ENCODE measurements at places on chromosomes 4 and X. TPM values are rescaled to one million over a fixed set of nuclear protein-coding genes. Genes with fewer than 3 reads are reported as not detected.

The PFKFB1 gene
- total RNA-seq = 0.81 TPM

The CPZ gene
- total RNA-seq = not detected

The ZNF595 gene
- 12.0 TPM for total RNA-seq

The ACSL1 gene
- total RNA-seq = 110 TPM

The GAGE12J gene
- not detected for total RNA-seq

The GUCY1A1 gene
- 0.64 TPM for total RNA-seq

The PF4V1 gene
- not detected for total RNA-seq

The HAND2 gene
- not detected for total RNA-seq

The DMP1 gene
- not detected for total RNA-seq

The WWC2 gene
- 5.1 TPM for total RNA-seq

The GPRASP1 gene
- total RNA-seq = 1.9 TPM

The ZNF157 gene
- total RNA-seq = 0.31 TPM

The GUCY1B1 gene
- total RNA-seq = 0.33 TPM

The DCLK2 gene
- total RNA-seq = 0.08 TPM

The TRIM75 gene
- not detected for total RNA-seq

The PNMA6A gene
- not detected for total RNA-seq

The UBQLN2 gene
- total RNA-seq = 29.0 TPM

The BMP3 gene
- not detected for total RNA-seq

The SPANXB1 gene
- total RNA-seq = not detected

The WDR19 gene
- 9.1 TPM for total RNA-seq

The CLDN22 gene
- not detected for total RNA-seq

The UBA6 gene
- 77.8 TPM for total RNA-seq

The SLC6A14 gene
- total RNA-seq = not detected

The MCF2 gene
- total RNA-seq = 1.6 TPM

The KLF3 gene
- total RNA-seq = 68.9 TPM

The HSFX3 gene
- total RNA-seq = not detected

The RGN gene
- total RNA-seq = not detected

The TBC1D8B gene
- total RNA-seq = 0.56 TPM

The UGT8 gene
- not detected for total RNA-seq

The HTRA3 gene
- total RNA-seq = not detected

The VMA21 gene
- total RNA-seq = 21.2 TPM

The MAGEA2B gene
- total RNA-seq = not detected

The HTN1 gene
- not detected for total RNA-seq

The GRIA2 gene
- total RNA-seq = not detected

The CXCL5 gene
- total RNA-seq = not detected

The BEND2 gene
- total RNA-seq = not detected

The SH3D19 gene
- not detected for total RNA-seq

The FTHL17 gene
- total RNA-seq = not detected

The BEX3 gene
- not detected for total RNA-seq

The MAGEA10 gene
- total RNA-seq = not detected

The GRIA3 gene
- total RNA-seq = not detected

The POU3F4 gene
- total RNA-seq = not detected

The SMR3B gene
- not detected for total RNA-seq

The SOX3 gene
- not detected for total RNA-seq

The TCEANC gene
- total RNA-seq = 2.8 TPM

The POLN gene
- 3.8 TPM for total RNA-seq

The RHOXF2B gene
- total RNA-seq = not detected

The ADGRL3 gene
- not detected for total RNA-seq

The ANOS1 gene
- not detected for total RNA-seq

The SULT1B1 gene
- 1.1 TPM for total RNA-seq

The MUC7 gene
- not detected for total RNA-seq

The CCKAR gene
- total RNA-seq = not detected

The ABCG2 gene
- 0.48 TPM for total RNA-seq

The SHISA3 gene
- total RNA-seq = 0.14 TPM

The MYOZ2 gene
- not detected for total RNA-seq

The PCDH10 gene
- total RNA-seq = not detected

The VEGFD gene
- not detected for total RNA-seq

The SPANXA1 gene
- not detected for total RNA-seq

Measured in natural killer cell treated with Interleukin-12 subunit alpha and Interleukin-12 subunit beta and Interleukin-15 and Interleukin-18, amount 100 ng/mL, for 72 hours (primary cell).